ENCODE measurements at places on chromosomes 6 and 20. TPM values are rescaled to one million over a fixed set of nuclear protein-coding genes. Genes with fewer than 3 reads are reported as not detected.

DNA sequence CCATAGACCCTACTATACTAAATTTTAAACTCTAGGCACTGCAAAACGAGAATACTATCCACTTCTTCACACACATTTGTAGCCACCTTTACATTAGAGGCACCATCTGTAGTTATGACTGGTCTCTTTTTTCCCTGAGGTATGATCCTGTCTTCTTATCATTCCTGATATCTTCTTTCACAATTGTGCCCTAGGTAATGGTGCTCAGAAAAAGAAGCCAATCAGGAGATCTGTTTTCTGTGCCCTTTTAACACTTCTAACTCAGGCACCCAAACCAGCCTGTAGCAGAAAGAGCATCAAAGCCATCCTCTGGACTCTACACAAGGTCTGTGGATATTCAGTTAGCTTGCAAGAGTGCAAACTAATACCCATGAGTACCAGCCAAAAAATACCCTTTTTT is 149.7 kb upstream of the SGK1 start:
- H3K27me3 ChIP-seq = no peaks in the 10 kb centered on the region
- DNase-seq = no peak
- no peak overlapping the region for H3K27ac ChIP-seq
- no peak overlapping the region for H3K4me3 ChIP-seq
- H3K36me3 ChIP-seq = no peaks in the 10 kb centered on the region

DNA sequence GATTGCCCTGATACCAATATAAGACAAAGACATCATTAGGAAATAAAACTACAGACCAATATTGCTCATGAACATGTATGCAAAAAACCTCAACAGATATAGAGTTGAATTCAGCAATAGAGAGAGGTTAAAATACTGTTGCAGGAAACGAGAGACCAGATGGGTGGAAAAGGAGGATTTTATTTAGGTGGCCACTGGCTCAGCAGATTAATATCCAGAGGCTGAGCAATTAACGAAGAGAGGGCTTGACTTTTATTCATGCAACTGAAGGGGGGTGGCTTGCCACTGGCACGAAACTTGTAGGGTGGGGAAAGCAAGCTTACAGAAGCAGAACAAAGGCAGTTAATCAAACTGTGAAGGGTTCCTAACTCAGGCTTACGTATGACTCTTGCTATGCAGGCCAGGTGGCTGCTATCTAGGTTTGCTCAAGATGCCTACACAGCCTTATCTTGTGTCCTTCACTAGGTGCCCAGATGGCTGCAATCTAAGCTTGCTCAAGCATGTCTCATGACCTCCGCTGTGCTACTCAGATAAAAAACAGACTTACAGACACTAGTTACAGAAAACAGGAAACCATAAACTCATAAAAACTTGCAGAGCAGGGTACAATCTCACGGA is 126.4 kb downstream of the MMUT start:
- H3K27me3 ChIP-seq = no peaks in the 10 kb centered on the region
- no peaks in the 10 kb centered on the region for H3K4me1 ChIP-seq
- no peak for DNase-seq
- H3K4me3 ChIP-seq = no peak overlapping the region
- no peaks in the 10 kb centered on the region for H3K36me3 ChIP-seq

GRCh38 chr6:143362192-143362558 is 88.3 kb downstream of the ADAT2 start:
- H3K4me1 ChIP-seq = no peaks in the 10 kb centered on the region
- no peak for DNase-seq
- H3K4me3 ChIP-seq = no peak overlapping the region
- no peaks in the 10 kb centered on the region for H3K36me3 ChIP-seq
- H3K27me3 ChIP-seq = no peaks in the 10 kb centered on the region

DNA sequence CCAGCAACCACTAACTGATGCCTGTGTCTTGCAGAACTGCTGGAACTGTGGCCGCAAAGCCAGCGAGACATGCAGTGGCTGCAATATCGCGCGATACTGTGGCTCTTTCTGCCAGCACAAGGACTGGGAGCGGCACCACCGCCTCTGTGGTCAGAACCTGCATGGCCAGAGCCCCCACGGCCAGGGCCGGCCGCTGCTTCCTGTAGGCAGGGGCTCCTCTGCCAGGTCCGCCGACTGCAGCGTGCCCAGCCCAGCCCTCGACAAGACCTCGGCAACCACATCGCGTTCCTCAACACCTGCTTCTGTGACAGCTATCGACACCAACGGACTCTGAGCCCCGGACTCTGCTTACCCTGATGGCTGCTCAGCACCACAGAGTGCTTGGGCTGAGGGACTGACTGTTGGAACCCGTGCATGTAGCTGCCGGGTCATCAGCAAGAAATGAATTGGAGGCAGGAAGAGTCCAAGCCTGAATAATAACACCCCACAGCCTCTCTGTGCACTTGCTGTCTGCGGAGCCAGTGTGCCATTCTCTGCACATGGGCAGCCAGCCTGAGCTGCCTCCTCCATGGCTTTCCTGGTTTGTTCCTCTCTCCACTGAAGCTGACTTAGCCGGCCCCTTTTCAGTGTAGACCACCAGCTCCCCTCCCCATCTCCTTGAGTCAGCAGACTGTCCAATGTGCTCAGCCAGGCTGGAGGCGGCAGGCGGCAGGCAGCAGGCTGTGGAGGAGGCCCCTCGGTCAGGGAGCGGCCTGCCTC is 17.6 kb upstream of the C20orf144 start:
- H3K4me3 ChIP-seq = no peak overlapping the region
- H3K27me3 ChIP-seq = no peaks in the 10 kb centered on the region
- peaks cover 5% of the 10 kb centered on the region for H3K36me3 ChIP-seq
- no peak for DNase-seq
- no peak overlapping the region for H3K27ac ChIP-seq

DNA sequence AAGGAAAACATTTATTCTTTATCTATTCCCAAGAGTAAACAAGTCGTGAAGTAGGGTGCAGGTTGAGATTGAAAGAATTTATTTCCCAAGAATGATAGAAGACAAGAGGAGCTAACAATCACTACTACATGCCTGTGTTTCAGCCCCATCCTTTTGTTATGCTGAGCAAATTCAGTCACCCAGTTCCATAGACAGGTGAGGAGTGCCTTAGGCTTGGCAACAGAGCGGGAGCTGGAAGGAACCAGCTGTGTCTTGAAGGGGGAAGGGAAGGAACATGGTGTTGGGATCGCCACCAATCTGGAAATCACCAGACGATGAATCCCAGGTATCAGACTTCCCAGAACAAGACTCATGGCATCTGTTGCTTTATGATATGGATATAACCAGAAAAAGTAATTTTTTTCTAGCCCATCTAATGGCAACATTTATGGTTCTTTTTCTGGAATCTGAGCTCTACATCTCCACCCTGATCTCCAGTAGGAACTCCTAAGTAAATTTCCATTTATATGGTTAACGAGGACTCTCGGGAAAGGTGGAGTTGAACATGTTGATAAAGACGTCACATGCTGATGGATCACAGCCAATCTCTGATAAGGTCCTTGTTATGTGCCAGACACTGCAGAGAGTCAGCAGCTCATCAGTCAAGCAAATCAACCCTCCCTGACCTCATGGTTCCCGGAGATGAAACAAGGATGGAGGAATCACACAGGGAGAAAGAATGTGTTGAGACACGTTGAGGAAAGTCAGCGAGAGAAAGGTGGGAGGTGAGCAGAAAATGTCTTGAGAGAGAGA is 344.9 kb downstream of the SMOC2 start:
- no peak for DNase-seq
- H3K27me3 ChIP-seq = no peaks in the 10 kb centered on the region
- no peaks in the 10 kb centered on the region for H3K36me3 ChIP-seq
- H3K27ac ChIP-seq = no peak overlapping the region
- no peak overlapping the region for H3K4me3 ChIP-seq

GRCh38 chr6:143498428-143498827 is 13.1 kb downstream of the FUCA2 start:
- no peak for DNase-seq
- no peaks in the 10 kb centered on the region for H3K27me3 ChIP-seq
- H3K27ac ChIP-seq = no peak overlapping the region
- H3K4me3 ChIP-seq = no peak overlapping the region

GRCh38 chr6:152094992-152095592 is 287.6 kb downstream of the ESR1 start:
- no peaks in the 10 kb centered on the region for H3K27me3 ChIP-seq
- H3K36me3 ChIP-seq = no peaks in the 10 kb centered on the region
- DNase-seq = peak; percentile 75
- peaks cover 3% of the 10 kb centered on the region for H3K4me1 ChIP-seq

NKX2-4 gene
- not detected for total RNA-seq

- H3K36me3 ChIP-seq = no peaks in the 10 kb centered on the region
- peaks cover 31% of the 10 kb centered on the region for H3K27me3 ChIP-seq
- no peaks in the 10 kb centered on the region for H3K4me1 ChIP-seq
- no peak overlapping the region for H3K27ac ChIP-seq
- no peak overlapping the region for H3K4me3 ChIP-seq
Measured at GRCh38 chr6:38797391-38797790, 82.3 kb downstream of the DNAH8 start.

- H3K4me3 ChIP-seq = no peak overlapping the region
- H3K36me3 ChIP-seq = no peaks in the 10 kb centered on the region
- H3K27ac ChIP-seq = no peak overlapping the region
- no peaks in the 10 kb centered on the region for H3K27me3 ChIP-seq
- no peak for DNase-seq
Measured at GRCh38 chr6:26170181-26170580, 83.0 kb downstream of the HFE start.

RNF144B gene
- total RNA-seq = 13.2 TPM

DNA sequence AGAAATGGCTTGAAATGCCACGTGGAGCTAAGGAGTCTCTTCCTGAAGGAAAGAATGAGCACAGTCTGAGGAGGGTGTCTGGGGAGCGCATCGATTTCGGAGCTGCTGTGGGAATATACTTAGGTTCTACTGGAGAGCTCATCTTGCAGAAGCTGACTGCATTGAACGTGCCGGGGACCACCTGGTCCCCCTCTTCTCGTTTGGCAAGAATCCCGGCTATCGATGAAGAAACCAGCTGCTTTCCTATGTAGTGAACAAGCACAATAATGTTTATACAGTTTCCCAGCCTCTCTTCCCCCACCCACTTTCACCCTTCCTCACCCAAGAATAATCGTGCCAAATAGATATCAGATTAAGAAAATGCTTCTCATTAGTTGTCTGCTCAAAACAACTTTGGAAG is 242.5 kb downstream of the PACRG start:
- H3K4me1 ChIP-seq = no peaks in the 10 kb centered on the region
- H3K27ac ChIP-seq = no peak overlapping the region
- DNase-seq = no peak
- H3K27me3 ChIP-seq = no peaks in the 10 kb centered on the region
- H3K4me3 ChIP-seq = no peak overlapping the region

GRCh38 chr6:34084591-34085290 is 61.1 kb downstream of the GRM4 start:
- no peaks in the 10 kb centered on the region for H3K4me1 ChIP-seq
- no peak overlapping the region for H3K4me3 ChIP-seq
- no peaks in the 10 kb centered on the region for H3K36me3 ChIP-seq
- no peaks in the 10 kb centered on the region for H3K27me3 ChIP-seq
- no peak overlapping the region for H3K27ac ChIP-seq

DNA sequence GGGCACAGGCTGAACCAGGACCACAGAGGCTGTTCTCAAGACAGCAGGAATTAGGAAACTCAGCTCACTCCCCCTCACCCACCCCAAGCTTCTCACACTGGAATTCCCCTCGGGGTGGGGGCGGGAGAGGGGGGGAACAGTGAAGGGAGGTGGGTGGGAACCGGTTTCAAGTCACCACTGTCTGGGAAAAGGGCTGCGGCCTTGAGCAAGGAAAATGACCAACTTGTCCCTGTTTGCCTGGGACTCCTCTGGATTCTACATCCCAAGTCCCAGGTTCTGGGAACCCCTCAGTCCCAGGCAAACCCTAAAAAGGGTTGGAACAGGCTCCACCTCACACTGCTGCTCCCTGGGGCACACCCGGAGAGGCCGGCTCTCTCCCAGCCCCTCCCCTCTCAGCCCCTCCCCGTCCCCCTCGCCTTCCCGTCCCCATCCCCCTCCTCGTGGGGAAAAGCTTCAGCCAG is 230.7 kb downstream of the TFAP2C start:
- DNase-seq = no peak
- H3K36me3 ChIP-seq = no peaks in the 10 kb centered on the region
- no peak overlapping the region for H3K27ac ChIP-seq

- no peak overlapping the region for H3K27ac ChIP-seq
- H3K4me1 ChIP-seq = peaks cover 22% of the 10 kb centered on the region
- no peak overlapping the region for H3K4me3 ChIP-seq
- DNase-seq = no peak
- H3K36me3 ChIP-seq = peaks cover 3% of the 10 kb centered on the region
Measured at GRCh38 chr20:63577317-63577894, 3.4 kb upstream of the HELZ2 start.

- no peaks in the 10 kb centered on the region for H3K4me1 ChIP-seq
- H3K27me3 ChIP-seq = no peaks in the 10 kb centered on the region
- no peak overlapping the region for H3K4me3 ChIP-seq
- no peaks in the 10 kb centered on the region for H3K36me3 ChIP-seq
- no peak overlapping the region for H3K27ac ChIP-seq
Measured at GRCh38 chr20:36082315-36082915, 72.1 kb upstream of the EPB41L1 start.

SLC22A2 gene
- not detected for total RNA-seq

ADGRF5 gene
- total RNA-seq = 17.6 TPM
